ENCODE measurements at places on chromosomes 1 and 21.
A peak's percentile ranks its signal among the peaks of the same experiment; 100 is the strongest.

DNA sequence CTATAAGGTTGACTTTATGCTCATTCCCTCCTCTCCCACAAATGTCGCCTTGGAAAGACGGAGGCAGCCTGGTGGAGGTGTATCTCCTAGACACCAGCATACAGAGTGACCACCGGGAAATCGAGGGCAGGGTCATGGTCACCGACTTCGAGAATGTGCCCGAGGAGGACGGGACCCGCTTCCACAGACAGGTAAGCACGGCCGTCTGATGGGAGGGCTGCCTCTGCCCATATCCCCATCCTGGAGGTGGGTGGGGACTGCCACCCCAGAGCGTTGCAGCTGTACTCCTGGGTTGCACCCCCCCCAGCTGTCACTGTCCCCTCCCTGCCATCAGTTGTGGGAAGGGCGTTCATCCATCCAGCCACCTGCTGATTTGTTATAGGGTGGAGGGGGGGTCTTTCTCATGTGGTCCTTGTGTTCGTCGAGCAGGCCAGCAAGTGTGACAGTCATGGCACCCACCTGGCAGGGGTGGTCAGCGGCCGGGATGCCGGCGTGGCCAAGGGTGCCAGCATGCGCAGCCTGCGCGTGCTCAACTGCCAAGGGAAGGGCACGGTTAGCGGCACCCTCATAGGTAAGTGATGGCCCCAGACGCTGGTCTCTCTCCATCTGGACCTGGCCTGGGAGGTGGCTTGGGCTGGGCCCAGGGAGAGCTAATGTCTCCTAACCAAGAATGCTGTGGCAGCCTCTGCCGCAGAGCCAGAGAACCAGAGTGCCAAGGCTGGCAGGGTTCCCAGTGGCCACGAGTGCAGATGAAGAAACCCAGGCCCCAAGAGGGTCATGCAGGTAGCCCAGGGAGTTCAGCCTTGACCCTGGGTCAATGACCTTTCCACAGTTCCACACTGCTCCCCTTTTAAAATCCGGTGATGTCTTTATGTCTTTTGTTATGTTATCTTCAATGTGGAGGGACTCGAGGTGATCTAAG is 13.1 kb downstream of the PCSK9 start:
- no peak for DNase-seq

DNA sequence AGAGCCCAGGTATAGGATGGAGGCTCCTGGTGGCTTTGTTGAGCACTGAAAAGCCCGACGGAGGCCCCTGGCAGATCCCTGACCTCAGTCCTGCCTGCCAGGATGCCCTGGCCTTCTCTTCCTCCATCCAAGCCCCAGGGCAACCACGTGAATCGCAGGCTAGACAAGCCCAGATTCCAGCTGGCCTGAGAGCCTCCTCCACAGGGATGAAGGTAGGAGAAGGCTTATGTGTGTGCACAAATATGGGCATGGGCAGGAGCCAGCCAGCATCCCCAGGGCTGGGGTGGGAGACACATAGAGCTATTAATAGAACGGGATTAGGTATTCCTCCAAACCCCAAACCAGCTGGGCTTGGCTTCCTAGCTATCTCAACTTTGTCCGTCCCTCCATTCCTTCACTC is 4.0 kb upstream of the EXTL1 start:
- DNase-seq = no peak

DNA sequence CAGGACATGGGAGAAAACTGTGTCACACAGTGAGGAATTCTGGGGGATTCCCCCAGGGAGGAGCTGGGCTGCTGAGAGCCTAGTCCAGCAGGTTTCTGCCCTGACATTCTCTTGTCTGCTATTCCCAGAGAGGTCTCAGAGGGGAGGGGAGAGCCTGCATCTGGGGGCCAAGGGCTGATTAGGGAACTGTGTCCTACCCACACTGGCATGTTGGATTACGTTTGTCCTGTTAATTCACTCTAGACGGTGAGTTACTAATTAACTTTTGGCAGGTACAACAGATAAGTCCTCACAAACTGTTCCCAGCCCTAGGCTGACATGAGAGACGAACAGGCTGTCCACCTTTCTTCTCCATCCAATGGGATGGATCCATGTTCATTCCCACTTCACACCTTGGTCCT is 2.6 kb upstream of the SH3BGRL3 start:
- DNase-seq = no peak

GRCh38 chr1:95650631-95651030 is 416.6 kb downstream of the RWDD3 start:
- peak; percentile 6 for DNase-seq

GRCh38 chr1:27049607-27050006 is 37.0 kb upstream of the TENT5B start:
- no peak for DNase-seq

DNA sequence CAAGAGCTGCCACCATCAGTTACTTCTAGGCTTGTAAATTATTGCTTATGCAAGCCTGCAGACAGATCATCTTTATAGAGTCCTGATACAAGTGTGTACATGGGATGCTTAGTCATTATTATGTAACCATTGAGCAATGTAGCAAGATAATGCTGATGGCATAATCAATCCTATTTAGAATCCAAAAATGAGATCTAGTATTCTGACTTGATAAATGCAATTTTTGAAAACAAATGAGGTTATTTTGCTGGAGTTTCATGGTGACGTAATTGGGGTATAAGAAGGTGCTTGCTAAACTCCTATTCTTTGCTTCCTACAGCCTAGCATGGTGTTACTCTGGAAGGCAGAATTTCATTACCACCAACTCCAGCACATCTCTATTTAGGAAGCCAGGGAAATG is 801.7 kb upstream of the PRMT6 start:
- no peak for DNase-seq

GRCh38 chr1:58047265-58047858 is 499.2 kb downstream of the OMA1 start:
- DNase-seq = peak; percentile 60

- DNase-seq = no peak
Observed at GRCh38 chr1:187631984-187632383, 803.2 kb downstream of the PLA2G4A start.

DNA sequence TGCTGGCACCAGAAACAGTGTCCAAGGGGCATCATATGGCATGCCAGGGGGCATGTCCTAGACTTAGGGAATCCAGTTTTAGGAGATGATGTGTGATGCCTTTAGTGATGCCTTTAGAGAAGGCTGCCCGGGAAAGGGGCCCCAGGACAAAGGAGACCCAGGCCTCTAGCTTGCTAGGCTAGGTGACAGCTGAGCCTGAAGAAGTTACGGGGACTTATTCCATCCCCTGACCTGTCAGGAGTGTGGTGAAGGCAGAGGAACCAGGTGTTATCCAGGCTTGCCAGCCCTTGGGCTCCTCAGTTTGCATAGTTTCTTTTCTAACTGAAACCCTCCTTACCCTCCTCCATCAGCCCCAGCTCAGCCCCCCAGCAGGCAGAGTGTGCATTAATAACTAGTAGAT is 269.7 kb upstream of the CSF3R start:
- no peak for DNase-seq

GRCh38 chr1:158037866-158038359 is 44.5 kb downstream of the KIRREL1 start:
- DNase-seq = peak; percentile 31

GRCh38 chr1:177953549-177953948 is 16.3 kb downstream of the SEC16B start:
- DNase-seq = no peak

- DNase-seq = peak; percentile 48
Observed at GRCh38 chr1:184388319-184388889, 1.6 kb downstream of the C1orf21 start.

GRCh38 chr21:23853796-23854379 is 1753.4 kb downstream of the MRPL39 start:
- peak; percentile 20 for DNase-seq

GRCh38 chr1:198669023-198669698 is 30.3 kb downstream of the PTPRC start:
- DNase-seq = peak; percentile 81

GRCh38 chr21:17780539-17780938 is 38.6 kb downstream of the C21orf91 start:
- no peak for DNase-seq

DNA sequence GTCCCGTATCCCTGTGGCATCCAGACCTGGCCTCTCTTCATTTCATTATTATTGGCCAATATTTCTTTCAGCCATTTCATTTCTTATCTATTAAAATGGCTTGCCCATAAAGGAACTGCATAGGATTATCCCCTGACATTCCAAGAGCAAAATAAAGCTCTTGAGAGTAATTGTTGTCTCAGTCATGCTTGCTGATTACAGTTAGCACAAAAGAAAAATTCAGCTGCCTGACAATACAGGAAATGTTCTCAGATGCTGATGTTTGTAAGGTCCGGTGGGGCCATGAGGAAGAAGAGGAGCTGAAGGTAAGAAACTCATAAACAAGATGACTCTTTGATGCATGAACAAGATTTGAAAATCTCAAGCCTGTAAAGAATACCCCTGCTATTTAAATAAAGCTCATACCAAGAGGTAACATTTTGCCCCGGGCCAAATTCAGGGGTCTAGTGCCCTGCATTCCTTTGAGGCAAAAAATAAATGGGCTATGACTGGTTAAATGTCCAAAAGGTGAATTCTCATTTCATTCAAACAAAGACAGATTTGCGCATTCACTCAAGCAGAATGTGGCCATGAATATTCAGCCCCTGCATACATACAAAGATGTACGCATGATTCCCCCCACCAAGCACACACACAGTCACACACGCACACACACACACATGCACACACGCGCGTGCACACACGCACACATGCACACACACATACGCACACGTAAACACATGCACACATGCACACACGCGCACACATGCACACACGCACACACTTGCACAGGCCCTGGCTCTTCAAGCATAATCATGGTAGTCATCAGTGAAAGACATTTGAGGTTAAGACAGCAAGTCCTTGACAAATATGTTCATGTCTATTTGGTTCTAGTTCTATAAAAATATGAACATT is 44.8 kb downstream of the KCNJ15 start:
- no peak for DNase-seq

DNA sequence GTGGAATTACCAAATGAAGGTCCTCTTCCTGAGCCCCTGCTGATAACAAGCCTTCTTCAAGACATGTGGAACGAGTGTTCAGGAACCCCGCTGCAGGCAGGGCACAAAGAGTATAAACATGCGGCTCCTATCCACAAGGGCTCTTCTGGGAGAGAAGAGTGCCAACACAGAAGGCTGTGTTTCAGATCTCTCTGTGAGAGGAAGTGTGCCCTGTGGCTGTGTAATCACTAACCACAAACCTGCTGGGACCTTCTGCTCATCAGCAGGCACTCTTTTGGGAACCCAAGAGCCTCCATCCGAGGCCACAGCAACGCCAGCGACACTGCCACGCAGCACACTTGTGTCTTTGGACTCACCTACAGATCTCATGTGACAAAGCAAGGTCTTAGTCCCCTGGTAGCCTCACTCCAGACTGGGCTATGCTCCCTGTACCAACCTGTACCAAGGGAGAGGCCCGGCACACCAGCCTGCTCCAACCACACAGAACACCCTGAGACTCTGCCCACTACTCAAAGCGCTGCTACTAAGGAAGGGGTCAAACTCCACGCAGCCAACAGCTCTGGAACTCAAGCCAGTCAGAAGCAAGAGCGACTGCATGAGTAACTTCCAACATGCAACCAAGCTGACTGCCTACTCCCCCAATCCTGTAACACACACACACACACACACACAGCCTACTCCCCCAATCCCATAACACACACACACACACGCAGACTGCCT is 7.8 kb downstream of the PTTG1IP start:
- no peak for DNase-seq

GRCh38 chr1:105343317-105343716 is 1593.6 kb downstream of the AMY1C start:
- DNase-seq = no peak

GRCh38 chr1:23966973-23967493 is 7.4 kb downstream of the PNRC2 start:
- DNase-seq = no peak

DNA sequence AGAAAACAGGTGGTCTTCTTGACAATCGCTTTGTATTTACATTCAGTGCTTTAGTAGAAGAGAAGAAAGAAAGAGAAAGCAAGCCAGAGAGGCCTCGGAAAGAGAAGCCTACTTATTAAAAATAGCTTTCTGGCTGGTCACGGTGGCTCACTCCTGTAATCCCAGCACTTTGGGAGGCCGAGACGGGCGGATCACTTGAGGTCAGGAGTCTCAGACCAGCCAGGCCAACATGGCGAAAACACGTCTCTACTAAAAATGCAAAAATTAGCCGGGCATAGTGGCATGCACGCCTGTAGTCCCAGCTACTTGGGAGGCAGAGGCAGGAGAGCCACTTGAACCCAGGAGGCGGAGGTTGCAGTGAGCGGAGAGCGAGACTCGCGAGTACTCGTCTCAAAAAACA is 1.8 kb upstream of the SLC19A2 start:
- DNase-seq = no peak

DNA sequence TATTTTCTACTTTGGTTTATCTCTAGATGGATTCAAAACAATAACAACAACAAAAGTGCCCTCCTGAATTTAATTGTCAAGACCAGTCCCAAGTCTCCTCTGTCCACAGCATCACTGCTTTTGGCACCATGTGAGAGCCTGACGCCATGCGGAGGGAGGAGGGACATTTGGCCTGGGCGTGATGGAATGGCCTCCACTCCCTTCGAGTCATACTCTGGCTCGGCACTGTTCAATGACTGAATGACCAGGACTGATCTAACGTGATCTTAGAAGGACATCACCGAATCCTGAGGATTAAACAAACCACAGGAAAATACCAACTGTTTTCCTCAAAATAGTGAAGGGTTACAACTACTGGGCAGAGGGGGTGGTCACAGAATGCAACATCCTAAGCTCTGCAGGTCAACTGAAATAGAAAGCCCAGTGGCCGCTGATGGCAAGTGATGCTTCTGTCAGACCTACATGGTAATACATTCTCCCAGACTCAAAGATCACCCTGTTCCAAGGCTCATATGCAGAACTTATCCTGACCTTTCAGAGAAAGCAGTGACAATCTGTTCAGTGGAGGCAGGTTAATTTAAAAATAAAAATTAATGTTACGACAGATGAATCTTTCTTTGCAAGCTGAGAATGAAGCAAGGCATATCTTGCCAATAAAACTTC is 19.1 kb downstream of the SRSF4 start:
- no peak for DNase-seq

GRCh38 chr1:2091611-2092604 is 41.7 kb downstream of the PRKCZ start:
- no peak for DNase-seq

DNA sequence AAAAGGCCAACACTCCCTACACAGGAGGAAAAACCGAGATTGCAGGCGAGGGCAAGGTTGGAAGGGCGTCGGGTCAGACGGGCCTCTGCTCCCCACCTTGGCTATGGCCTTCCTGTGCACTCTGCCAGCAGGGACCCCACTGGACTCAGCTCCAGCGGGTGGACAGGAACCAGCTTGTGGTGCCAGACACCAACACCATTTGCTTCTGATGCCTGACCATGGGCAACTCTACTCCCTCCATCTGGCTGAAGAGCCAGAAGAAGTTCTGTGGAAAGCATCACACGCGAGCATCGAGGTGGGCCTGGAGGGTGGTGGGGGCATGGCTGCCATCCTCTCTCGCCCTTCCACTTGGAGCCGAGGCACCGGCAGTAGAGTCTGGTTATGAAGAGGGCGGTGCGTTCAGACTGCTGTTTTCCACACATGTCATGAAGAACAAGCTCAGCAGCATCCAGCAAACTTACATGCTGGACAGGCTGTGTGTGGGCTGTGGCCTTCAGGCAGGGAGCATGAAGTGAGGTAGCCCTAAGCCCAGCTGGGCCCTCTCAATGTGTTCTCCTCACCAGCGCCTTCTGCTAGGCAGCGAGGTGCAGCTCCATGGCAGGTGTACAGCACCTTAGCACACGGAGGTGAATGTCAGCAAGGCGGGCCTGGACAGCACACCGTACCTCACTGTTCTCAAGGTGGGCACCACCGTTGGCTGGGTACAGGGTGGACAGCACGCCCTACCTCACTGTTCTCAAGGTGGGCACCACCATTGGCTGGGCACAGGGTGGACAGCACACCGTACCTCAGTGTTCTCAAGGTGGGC is 15.6 kb upstream of the ZNF669 start:
- no peak for DNase-seq

Measured in urothelium cell line (cell line).